Motor neuron (in vitro differentiated cells): ENCODE measurements at places on chromosomes 4 and X.

GRCh38 chrX:112672788-112673560 lies 6.8 kb downstream of the LHFPL1 start:
- no peak for ATAC-seq

DNA sequence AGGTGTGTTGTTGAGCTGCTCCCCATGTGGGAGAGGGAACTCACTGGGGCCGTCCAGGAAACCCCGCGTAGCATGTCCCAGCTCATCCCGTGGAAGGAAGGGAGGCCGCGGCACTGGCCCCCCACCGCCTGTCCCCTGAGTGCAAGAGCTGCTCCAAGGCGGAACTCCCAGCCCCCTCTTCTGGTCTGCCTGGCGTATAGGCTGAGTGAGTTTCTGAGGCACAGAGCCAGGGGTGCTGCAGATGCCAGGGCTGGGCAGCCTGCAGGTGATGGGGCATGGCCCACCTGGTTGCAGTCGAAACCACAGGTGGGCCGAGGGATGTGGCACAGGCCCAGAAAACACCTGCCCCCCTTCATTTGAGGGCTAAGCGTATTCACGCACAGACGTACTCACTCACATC lies 49.6 kb downstream of the ABLIM2 start:
- no peak for ATAC-seq

DNA sequence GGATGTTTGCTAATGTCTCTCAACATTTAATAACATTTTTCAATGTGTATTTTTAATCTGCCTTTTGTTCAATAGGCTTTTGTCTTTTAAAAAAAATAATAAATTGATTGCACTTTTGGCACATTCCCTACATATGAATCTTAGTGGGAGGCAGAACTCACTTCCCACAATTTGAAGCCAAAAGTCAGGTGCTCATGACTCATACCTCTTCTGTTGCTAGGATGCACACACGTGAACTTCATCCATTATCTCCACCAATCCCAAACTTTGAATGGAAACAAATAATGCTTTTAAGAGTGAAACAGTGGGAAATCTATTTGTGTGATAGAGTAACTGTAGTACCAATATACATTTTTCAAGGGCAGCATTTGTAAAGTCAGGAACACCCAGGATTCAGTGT lies 260.5 kb downstream of the IQCM start:
- ATAC-seq = no peak

DNA sequence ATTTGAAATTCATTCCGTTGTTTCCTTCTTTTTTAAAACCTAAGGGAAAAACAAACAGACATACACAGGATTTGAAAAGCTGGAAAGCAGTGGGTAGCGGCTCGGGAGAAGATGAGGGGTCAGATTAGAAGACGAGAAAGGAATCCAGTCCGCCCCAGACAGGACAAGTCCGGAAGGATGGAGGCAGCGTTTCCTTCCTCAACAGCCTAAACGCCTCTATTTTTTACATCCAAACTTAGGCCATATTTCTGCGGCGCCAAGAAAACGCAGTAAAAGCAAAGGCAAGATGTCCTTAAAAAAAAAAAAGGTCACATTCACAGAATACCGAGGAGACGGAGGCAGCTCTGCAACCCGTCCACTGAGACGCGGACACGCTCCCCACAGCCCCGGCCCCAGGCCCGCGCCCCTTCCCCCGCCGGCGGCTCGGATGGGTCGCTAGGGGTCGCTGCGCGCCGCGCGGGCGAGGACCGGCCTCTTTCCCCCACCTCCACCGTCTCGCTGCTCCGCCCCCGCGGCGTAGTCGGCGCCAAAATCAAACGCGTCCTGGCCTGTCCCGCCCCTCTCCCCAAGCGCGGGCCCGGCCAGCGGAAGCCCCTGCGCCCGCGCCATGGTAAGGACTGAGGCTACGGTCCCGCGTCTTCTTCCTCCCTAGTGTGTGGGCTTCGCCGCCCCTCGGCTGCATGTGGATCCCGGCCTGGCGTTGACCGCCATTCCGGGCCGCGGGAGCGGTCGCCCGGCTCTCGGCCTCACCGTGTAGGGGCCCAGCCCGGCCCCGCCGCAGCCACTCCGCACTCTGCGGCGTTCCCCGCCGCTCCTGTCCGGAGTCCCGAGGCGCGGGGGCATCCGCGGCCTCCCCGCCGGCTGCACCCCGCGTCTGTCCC lies at the start of gene MND1:
TSS of gene MND1 (plus strand) at position 558 of the 881 bp plus-strand sequence. CDS start at position 608, 50 bp downstream.
- peak; percentile 91 for ATAC-seq

- ATAC-seq = no peak
Observed at GRCh38 chr4:110449947-110450346, 26.0 kb upstream of the ENPEP start.

- ATAC-seq = no peak
Observed at GRCh38 chrX:9110808-9111207, 76.9 kb upstream of the FAM9B start.

GRCh38 chr4:6595897-6596537 lies 21.0 kb downstream of the MAN2B2 start:
- peak; percentile 73 for ATAC-seq

DNA sequence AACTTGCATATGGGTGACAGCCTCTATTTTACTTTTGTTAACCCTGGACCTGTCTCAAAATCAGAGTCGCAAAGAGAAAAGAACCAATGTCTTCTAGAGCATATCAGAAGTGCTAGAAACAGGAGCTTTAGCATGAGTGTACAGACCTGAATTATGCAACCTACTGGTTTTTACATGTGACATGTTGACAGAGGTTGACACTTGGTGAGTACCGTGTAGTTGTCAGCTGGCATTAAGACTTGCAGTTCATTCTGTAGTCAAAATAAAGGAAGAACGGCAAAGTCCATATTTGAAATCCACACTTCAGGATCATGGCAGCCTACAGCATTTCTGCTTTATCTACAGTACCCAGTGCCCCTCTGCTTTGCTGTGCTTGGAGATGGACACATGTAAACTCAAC lies 291.9 kb upstream of the TENM3 start:
- no peak for ATAC-seq

DNA sequence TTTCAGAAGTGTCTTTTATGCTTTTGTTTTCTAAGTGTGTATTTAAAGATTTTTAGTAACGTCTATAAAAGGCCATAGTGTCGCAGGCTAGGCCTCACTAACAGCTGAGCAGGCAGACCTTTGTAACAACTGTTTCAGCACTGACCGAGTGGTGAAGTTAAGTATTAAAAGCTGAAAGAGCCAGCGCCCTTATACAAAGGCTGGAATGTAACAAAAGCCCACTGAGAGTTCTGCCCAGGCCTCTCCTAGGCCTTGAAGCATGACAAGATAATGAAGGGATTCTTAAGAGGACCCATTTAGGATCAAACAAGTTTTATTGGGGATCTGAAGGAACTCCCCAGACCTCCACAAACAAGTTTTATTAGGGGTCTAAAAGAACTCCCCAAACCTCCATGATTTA lies 722.5 kb upstream of the PRKX start:
- no peak for ATAC-seq

GRCh38 chrX:78316265-78316664 lies 11.1 kb downstream of the CYSLTR1 start:
- ATAC-seq = no peak

DNA sequence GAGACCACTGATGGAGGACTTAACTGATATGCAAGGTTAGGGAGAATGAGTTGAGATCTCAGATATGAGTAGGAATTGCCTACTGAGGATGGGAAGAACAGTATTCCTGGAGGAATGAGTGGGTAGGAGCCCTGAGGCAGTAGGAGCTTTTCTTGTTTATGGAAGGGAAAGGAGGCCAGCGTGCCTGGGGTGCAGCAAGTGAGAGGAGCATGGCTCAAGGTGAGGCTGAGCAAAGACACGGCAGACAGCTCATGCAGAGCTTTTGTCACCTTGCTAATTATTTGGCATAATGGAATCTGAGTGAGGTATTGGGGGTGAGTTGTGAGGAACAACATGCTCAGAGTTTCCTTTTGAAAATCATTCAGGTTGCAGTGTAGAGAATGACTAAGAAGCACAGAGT lies 65.3 kb upstream of the IBSP start:
- ATAC-seq = no peak

- peak; percentile 48 for ATAC-seq
Observed at GRCh38 chr4:21775703-21776102, 172.9 kb downstream of the KCNIP4 start.

DNA sequence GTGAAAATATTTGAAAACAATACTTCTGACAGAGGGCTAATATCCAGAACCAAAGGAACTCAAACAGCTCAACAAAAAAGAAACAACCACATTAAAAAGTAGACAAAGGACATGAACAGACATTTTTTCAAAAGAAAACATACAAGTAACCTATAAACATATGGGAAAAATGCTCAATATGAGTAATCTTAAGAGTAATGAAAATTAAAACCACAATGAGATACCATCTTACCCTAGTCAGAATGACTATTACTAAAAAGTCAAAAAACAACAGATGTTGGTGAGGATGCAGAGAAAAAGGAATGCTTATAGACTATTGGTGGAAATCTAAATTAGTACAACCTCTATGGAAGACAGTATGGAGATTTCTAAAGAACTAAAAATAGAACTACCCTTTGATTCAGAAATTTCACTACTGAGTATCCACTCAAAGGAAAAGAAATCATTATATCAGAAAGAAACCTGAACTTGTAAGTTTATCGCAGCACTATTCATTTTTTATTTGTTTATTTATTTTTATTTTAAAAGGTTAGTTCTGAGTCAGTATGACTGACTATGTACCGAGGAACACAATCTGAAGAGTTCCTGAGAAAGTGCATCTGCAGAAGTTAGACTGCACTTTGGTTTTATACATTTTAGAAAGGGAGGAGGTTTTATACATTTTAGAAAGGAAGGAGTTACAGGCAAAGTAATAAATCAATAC lies 231.3 kb downstream of the INPP4B start:
- ATAC-seq = no peak

DNA sequence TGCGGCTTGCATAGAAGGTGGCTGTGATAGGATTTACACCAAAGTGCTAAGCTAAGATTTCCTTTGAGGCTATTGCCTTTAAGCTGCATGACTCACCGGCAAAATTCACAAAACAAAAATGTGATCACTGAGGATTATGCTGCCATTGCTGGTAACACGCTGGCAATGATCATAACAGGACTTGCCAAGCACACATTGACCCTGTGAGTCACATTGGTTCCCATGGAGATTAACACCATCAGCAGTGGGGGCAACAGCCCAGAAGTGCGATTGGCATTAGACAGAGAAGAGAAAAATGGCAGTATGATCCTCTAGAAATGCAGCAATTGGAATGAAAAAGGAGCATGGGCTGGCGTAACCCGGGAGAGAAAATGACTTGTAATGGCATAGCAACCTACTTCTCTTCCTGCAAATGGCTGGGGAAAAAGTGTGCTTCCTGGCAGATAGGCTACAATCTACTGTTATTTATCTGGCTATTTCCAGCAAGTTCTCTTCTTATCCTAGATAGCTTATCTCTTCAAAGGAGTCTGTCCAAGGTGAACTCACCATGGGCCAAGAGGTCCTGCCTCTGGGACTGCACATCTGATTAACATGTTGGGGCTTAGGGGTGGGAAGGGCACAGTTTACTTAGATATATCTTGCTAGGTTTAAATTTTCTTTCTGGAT lies 314.2 kb upstream of the IGFBP7 start:
- peak; percentile 87 for ATAC-seq

- ATAC-seq = no peak
Observed at GRCh38 chr4:137804906-137805495, 272.7 kb upstream of the PCDH18 start.

DNA sequence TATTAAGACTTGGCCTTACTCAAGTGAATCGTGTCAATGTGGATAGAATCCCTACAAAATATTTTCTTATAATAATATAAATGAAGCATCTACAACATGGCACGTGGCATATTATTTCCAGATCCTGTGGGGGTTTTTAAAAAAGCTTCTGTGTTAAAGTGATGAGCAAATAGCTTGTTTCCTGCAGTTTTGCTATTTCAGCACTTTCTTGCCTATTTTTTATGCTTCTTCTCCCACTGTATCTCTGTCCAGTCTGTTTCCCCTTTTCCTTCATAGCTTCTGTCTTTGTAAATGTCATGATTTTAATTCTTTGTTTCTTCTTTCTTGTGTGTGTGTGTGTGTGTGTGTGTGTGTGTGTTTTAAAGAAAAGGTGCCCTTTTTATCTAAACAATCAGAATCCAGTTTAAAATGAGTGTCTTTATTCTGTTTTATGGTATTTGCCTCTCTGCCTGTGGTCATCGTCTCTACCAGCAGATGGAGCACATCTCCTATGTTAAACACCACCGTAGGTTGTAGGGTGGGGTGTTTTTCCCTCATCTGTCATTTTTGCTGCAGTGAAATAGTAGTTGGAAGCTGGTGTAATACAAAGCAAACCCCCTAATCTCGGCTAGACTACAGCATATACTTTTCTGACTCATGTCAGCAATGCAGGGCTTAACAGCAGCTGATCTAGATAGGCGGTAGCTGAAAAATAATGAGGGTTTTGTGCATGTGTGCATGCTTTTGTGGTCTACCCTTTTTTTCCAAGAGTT lies 33.1 kb downstream of the FTHL17 start:
- ATAC-seq = peak; percentile 77

GRCh38 chrX:13898603-13899002 lies 81.7 kb upstream of the GPM6B start:
- ATAC-seq = peak; percentile 62

DNA sequence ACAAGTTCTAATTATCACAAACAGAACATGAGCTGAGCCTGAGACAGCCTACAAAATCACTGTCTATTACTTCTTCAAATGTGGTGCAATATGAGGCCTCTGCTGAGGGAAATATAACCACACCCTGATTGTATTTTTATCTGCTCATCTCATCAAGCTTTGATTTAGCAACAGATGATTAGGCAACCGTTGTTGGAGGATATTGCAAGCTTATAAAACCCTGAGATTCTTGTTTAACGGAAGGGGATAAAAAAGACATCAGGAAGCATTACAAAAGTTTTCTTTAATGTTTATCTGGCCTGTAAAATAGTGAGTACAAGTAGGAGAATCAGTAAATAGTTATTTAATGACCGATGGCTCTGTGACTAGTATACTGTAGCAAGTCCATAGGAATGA lies 108.5 kb downstream of the ZNF330 start:
- ATAC-seq = no peak

- no peak for ATAC-seq
Observed at GRCh38 chr4:170872794-170873193, 783.0 kb upstream of the AADAT start.

GRCh38 chr4:117063961-117064696 lies 21.2 kb downstream of the TRAM1L1 start:
- ATAC-seq = no peak

DNA sequence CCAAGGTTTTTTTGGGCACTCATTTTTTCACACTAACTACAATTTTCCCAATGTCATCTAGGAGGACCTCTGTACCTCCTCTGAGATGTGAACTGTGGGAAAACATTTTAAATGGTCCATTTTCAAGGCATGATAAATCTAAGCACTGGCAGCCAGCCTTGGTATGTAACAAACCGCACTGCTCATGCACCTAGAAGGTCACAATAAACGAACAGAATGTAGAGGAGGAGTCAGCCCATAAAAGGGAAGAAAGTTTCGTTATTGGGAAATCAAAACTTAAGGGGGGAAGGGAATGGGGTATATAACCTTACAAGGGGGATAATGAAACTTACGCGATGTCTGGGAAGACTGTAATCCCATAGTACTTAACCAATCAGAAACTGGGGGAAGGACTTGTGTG lies 16.4 kb downstream of the COX18 start:
- no peak for ATAC-seq

GRCh38 chrX:88612870-88613329 lies 134.1 kb upstream of the CPXCR1 start:
- no peak for ATAC-seq

GRCh38 chrX:85994797-85995196 lies 52.6 kb downstream of the CHM start:
- ATAC-seq = no peak
